Stimulated activated CD4-positive, alpha-beta T cell treated with anti-CD3 and anti-CD28 coated beads, TNF-alpha, amount 100 ng/mL, for 48 hours (primary cell): ENCODE measurements at places on chromosomes 16 and 17.

- DNase-seq: no peak
Measured at GRCh38 chr17:82436601-82437324, 13.8 kb downstream of the CYBC1 start.

DNA sequence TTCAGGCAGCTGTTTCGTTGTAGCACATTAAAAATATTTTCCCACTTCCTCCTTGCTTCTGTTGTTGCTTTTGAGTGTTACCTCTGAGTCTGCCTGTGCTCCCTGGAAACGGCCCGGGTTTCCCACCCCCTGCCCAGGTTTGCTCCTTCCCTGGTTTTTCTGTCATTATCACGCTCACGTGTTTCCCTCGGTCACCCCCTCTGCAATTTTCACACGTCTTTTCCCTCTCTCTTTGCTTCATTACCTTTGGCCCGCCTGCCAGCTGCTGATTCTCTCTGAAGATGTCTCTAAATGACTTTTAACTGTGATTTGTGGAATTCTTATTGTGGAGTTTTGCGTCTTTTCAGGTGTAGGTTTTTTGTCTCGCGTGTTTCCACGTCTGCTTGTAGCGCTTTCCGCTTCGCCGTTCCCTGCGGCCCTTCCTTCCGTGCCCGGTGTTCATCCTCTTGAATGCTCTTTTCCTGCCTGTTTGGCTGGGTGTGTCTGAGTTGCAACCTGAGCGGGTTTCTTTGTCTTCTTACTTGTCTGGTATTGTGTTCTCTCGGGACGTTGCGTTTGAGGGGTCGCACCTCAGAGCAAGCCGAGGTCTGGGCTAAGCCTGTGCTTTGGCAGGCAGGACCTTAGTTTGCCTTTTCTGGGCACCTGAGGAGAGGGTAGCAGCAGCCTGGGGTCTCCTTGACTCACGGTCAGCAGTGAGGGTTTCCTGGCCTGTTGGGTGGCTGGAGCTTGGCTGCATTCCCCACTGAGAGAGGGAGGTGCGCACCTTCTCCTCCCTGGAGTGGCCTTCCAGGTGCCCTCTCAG, 96.3 kb upstream of the ZNF750 start:
- DNase-seq: no peak

DNA sequence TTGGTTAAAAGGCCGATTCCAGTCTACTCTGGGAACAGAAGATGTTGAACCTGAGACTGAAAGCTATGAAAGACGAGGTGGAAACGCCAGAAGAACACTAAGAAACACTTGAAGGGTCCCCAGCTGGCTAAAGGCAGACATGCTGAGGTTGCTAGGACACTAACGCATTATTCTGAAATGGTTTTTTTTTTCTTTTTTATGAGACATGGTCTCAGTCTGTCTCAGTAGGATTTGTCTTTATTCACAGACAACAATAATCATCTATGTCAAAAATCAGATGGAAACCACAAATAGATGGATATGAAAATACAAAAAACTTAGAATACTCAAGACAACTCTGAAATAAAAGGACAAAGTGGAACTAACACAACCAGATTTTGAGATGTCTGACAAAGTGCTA, 35.0 kb upstream of the RASD1 start:
- DNase-seq: no peak

- DNase-seq: peak; percentile 65
Measured at GRCh38 chr16:79089735-79090284, 510.7 kb downstream of the MAF start.

DNA sequence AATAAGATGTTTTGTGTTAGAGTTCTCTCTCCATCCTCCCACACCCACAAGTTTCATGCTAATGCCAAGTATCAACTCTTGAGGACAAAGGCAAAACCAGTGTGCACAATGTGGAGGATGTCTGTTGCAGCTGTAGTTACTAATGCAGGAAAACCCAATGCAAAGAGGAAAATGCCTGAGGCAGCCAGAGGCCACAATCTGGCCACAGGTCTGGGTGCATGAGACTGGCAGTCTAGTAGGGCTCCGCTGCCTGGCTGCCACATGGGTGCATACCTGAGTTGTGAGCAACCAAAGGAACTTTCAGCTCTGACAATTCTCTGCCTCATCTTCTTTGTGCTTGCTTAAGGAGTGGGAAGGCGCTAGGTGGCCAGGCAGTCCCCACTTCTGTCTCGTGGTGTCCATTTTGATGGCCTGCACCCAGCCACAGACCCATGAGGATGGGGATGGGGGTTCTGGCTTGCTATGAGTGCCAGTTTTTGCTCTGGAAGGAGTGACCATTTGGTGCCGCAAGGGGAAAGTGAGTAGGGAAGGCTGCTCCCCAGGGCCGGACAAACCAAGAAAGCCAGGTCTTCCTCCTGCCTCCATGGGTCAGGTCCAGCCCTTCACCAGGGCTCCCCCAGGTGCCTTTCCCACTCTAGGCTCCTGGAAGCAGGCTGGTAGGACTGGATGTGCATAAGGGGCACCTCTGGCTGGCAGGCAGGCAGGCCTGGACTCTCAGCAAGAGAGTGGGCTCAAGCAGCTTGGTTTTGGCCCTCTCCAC, 4.2 kb upstream of the GFOD2 start:
- no peak for DNase-seq

DNA sequence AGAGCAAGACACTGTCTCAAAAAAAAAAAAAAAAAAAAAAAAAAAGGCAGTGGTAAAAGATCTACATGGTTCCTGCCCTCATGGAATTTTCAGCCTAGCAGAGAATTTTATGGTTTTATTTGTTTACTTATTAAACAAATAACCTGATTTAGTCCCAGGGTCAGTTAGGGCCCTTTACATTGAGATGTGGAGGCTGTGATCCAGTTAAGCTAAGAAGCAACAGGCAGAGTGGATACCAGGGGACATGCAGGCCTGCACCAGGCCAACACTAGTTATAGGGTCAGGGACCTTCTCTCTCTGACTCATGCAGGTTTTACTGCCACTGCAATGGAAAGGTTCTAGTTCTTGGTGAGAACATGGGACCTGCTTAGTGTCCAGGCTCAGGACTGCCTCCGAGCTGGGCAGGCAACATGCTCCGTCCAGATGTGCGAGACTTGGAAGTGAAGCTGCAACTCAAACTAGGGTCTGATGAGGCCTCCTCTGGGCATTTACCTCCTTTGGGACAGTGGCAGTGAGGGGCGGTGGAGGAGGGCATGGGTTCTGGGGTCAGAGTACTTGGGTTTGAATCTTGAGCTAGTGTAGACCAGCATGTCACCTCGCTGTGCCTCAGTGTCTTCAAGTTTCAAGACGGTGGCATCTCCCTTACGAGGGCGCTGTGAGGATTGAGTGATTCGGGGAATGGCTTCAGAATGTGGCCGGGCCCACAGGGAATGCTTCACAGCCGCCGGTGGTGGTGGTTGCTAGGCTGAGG, 301.8 kb downstream of the CPPED1 start:
- no peak for DNase-seq

DNA sequence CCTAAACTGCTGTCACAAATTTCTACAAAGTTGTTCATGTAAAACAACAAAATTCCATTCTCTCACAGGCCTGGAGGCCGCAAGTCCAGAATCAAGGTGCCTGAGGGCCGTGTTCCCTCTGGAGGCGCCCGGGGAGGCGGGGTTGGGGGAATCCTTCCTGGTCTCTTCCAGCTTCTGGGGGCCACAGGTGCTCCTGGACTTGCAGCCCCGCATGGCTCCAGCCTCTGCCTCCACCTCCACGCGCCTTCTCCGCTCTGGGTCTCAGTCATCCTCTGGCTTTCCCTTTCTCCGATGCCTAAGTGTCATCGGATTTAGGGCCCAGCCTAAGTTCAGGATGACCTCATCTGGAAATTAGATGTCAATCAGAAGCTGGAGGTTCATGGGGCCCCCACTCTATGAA, 28.6 kb upstream of the BAHCC1 start:
- DNase-seq: no peak
